CD4-positive, alpha-beta T cell treated with Interleukin-12 subunit alpha and Interleukin-12 subunit beta, for 1 hour (primary cell): ENCODE measurements at places on chromosomes 7 and 10.
A peak's percentile ranks its signal among the peaks of the same experiment; 100 is the strongest.

DNA sequence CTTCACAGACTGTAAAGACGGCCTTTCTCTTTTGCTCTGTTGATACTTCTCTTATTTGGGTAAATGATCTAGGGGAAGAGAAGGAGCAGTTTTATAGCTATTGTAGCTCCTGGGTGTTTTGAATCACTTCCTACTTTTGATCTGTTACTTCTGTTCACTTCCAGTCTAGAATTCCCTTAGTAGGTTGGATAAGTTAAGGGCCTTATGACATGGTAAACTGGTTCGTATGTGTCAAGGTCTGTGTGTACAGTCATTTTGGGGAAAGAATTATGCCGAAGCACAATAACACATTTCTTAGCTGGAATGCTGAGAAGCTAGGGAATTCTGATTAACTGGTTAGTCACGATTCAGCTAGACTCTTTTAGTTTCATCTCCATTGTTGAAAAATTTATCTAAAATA is 8.1 kb downstream of the DENND10 start:
- DNase-seq = no peak

DNA sequence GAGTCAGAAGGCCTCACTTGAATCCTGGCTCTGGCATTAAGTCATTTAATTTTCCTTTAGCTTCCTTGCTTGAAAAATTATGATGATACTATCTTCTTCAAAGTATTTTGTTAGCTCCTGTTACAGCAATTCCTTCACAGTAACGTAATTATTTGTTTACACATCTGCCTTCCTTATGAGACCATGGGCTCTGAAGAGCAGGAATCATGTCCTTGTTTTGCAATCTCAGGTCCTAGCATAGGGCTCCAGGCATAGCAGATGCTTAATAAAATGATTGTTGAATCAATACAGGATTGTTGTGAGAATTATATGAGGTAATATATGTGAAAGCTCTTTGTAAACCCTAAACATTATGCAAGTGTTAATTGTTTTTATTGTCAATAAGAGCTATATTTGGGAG is 25.5 kb downstream of the KLHDC10 start:
- DNase-seq = no peak

DNA sequence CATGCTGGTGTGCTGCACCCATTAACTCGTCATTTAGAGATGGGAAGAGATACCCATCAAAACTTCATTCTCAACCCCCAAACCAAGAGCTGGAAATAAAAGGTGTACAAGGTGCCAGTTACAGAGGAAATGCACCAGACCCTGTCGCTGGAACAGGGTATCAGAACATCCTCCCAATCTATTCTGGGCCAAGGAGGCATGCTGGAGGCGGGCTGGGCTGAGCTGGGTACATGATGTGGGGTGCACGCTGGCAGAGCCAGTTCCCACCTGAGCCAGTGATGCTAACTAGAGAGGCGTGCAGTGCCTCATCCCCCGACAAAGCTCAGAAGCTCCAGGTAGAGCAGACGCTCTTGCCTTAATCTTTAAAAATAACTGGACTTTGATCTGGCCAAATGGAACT is 70.1 kb downstream of the NPSR1 start:
- no peak for DNase-seq

DNA sequence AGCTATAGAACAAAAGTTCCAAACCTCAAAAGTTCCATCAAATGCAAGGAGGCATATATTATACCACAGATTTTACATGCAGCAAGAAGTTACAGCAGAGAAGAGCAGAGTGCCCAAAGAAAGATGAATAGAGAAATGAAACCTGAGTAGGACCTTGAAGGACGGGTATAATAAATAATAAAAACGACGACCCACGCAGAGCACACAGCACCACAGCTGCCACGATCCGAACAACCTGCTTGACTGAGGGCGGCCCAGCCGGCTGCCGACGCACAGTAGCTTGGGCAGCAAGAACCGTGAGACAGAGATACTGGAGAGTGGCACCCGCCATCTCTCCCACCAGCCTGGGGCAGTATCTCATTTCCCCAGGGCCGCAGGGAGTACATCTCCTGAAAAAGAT is 79.0 kb downstream of the HIPK2 start:
- DNase-seq = no peak

DNA sequence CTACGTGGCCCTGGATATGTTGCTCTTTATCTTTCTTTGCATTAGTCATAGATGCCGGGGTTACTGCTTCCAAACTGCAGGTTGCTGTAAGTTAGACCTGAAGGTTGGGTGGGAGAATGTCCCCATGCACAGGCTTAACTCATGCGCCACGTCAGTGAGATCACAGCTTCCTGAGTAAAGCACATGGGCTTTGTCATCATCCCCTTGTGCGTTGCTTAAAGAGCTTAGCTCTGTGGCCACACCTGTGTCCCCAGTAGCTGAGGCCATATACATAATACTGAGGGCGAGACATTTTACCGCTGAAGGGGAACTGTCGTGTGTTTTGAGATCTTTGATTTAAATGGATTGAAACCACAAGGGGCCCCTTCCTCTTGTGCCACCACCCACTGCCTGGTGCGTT is 45.8 kb upstream of the BTBD16 start:
- DNase-seq = no peak

- no peak for DNase-seq
Observed at GRCh38 chr7:66082886-66083415, 7.3 kb downstream of the ASL start.

GRCh38 chr10:112678581-112678980 is 231.6 kb downstream of the VTI1A start:
- DNase-seq = no peak

- DNase-seq = no peak
Observed at GRCh38 chr10:124142960-124143359, 49.6 kb upstream of the CHST15 start.

DNA sequence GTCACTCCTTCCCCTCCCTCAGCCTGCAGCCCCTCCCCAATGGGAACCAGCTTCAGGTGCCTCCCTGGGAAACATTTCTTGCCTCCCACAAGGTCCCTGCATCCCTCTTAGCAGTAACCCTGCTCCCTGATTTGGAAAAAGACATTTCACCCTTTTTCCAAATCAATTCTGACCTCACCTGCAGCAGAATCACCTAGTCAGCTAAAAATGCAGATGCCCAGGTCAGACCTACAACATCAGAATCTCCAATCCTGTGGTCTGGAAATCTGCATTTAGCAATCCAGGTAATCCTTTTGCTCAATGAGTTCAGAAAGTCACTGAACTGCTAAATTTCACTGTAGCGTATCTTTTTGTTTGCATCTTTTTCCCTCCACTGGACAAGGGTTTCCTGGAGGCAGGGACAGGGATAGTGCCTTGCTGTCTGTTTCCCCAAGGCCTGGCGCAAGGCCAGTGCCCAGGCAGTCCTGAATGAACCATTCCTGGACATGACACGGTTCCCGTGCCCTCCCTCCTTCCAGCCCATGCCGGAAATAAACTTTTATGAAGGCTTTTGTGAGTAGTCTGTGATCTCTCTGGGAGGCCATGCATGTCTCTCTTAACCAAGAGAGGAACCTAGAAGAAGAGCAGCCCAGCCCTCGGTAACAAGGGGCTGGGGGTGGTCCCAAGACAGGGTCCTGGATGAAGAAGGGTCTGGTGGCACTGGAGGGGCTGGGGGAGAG is 44.0 kb downstream of the COL13A1 start:
- no peak for DNase-seq

DNA sequence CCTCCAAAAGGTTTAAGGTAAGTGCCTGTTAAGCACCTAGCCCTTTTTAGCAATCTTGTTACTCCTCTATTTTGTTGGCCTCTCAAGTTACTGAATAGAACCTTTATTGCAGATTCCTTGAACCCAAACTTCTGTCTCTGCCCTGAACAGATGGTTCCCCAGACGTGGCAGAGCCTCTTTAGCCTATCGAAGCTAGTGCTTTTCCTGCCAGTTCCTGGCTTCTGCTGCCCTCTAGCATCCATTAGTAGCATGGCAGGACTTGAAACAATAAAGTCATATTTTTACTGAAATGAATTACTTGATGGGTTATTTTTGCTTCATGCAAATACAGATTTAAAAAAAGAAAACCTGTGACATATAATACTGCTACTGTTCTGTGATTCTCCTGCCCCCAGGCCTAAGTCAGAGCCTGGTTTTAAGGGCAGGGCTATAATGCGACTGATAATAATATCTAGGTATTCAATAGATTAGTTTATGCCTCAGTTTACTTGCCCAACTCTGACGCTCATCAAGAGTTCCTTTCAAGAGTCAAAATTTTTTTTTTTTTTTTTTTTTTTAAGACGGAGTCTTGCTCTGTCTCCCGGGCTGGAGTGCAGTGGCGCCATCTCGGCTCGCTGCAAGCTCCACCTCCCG is 84.3 kb upstream of the PHF14 start:
- peak; percentile 49 for DNase-seq

DNA sequence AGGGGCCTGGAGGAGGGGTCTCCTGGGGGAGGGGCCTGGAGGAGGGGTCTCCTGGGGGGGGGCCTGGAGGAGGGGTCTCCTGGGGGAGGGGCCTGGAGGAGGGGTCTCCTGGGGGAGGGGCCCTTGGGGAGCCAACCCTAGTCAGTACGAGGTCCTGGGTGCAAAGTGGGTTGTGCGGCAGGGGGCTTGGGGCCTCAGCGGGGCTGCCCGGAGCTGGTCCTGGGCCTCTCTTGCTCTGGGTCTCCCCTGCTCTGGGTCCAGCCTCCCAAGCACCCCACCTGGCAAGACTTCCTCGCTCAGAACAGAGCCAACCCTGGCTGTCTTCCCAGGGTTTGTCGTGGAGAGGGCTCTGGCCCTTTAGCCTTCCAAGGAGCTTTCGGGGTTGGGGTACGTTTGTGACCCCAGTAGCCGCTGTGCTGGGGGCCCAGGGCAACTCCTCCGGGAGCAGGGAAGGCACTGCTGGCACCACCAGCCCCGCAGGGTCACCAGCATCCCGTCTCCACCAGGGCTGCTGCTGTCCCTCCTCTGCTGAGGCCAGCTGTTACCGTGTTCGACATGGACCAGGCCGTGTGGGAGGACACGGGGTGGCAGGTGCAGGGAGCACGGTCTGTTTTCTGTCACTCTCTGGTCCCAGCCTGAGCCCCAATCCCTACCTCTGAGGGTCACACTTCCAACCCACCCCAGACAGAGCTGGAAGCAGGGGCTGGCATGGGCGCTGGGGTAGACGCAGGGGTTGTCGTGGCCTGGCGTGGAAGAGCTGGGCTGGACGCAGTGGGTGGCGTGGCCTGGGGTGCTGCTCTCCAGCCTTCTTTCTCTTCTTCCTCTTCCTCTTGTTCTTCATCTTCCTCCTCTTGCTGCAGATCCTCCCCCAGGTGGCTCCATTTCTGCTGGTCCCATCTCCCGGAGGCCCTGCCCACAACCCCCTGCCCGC is 22.8 kb downstream of the PWWP2B start:
- DNase-seq = no peak

GRCh38 chr7:68699090-68699711 is 899.1 kb upstream of the AUTS2 start:
- no peak for DNase-seq

DNA sequence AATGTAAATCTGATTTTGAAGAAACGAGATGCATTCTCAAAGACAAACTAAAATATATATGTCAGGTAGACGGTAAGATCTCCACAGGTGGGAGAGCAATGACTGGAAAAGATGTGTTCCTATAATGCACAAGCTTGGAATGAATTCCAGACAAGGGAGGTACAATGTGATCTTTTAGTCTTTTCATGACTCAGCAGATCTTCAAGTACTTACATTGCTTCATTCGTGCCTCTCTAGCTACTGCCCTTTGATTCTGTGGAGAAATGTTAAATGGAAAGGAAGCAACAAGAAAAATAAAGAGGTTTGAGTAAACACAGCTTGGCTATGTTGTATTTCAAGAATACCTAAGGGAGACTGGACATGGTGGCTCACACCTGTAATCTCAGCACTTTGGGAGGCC is 106.6 kb downstream of the GAD2 start:
- no peak for DNase-seq

DNA sequence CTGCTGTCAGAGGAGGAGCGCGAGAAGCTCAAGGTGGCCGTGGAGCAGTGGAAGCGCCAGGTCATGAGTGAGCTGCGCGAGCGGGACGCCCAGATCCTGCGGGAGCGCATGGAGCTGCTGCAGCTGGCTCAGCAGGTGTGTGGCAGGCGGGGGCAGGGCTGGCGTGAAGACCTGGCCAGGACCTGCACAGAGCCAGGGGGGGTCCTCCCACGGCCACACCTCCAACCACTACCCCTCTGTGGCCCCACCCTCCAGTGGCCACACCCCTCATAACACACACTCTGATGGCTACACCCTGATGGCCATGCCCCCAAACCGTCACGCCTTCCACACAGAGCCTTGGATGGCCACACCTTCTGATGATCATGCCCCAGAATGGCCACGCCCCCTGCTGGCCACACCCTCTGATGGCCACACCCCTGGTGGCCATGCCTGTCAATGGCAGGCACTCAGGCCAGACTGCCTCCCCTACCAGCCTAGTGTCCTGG is 23.4 kb upstream of the DPYSL4 start:
- peak; percentile 67 for DNase-seq

DNA sequence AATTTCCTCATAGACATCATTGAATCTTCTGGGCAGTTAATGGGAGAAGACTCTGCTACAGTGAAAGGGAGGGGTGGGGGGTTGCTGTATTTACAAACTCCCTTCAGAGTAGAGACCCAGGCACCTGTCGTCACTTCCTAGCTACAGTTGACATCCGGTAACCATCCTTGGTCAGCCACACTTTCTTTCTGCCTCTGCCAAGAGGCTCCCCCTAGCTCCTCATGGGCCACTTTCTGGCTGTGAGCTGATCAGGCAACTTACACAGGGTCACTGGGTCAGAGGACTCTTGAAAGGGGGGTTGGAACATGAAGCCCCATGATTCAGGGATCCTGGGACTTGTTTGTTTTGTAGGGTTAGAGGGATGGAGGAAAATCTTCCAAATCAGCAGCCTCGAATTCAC is 1.2 kb downstream of the TECPR1 start:
- peak; percentile 70 for DNase-seq

GRCh38 chr10:79082631-79083596 is 14.1 kb downstream of the ZMIZ1 start:
- DNase-seq = no peak

DNA sequence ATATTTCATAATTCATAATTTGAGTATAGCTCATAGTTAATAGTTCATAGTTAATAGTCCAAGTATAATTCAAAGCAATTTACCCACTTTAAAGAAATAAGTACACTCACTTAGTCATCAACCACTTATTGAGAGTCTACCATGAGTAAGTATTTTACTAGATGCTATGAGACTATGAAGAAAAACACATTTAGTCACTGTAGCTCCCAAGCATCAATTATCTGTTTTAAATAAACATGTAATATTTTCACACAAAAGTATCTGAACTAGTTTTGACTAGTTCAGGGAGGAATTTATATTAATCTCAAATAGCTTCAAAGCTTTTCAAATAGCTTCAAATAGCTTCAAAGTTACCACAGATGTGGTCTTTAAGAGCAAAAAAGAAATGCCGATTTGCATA is 119.2 kb downstream of the ANK3 start:
- DNase-seq = no peak

DNA sequence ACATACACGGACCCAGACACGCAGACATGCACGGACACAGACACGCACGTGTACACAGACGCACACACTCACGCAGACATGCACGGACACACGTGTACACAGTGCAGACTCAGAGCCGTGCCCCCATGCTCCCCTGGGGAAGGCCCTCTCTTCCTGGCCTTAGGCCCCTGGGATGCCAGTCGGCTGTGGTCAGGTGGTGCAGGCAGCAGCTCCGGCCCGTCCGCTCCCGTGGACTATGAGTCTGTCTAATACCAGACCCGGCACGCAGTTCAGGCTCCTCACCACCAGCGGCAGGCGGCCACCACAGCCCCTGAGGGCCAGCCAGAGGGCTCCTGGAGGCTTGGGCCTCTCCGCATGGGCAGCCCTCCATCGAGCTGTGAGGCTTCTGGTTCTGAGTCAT is 52.0 kb upstream of the NKX6-2 start:
- no peak for DNase-seq
